ENCODE measurements at places on chromosomes 12 and 14.

- DNase-seq: no peak
Observed at GRCh38 chr12:30996752-30997151, 70.2 kb downstream of the TSPAN11 start.

DNA sequence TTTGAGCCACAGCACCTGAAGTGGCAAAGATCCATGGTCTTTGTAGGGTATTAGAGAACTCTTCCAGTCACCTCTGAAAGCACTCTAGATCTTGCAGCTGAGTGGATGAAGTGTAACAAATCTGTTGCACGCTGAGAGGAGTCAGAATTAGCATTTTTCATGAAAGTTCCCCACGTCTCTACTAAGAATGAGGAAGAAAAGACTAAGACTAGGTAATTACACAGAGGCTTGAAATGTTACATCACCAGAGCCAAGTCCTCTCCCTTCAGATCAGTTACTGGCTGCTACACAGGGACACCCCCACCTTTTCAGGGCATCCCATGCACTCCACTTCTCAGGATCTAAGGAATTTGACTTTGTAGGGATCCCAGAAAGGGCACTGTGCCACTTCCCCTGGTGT lies 98.6 kb upstream of the FKBP4 start:
- no peak for DNase-seq

GRCh38 chr12:9039397-9039977 lies 50.1 kb downstream of the KLRG1 start:
- DNase-seq: peak; percentile 7

DNA sequence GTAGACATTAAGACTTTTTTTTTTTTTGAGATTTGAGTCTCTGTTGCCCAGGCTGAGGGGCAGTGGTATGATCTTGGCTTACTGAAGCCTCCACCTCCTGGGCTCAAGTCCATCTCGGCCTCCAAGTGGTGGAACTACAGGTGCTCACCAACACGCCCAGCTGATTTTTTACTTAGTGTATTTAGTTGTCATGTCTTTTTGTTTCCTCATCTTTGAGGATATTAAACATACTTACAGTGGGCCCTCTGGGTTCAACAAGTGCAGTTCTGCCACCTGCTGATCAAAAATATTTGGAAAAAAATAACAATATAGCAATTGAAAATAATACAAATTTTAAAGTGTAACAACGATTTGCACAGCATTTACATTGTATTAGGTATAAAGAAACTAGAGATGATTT lies 4.4 kb upstream of the B4GALNT1 start:
- no peak for DNase-seq

GRCh38 chr14:51730098-51730497 lies 78.4 kb downstream of the FRMD6 start:
- DNase-seq: no peak

GRCh38 chr12:70638639-70639360 lies 1.6 kb upstream of the PTPRB start:
- DNase-seq: no peak

GRCh38 chr12:32002848-32003493 lies 43.8 kb downstream of the RESF1 start:
- no peak for DNase-seq

GRCh38 chr12:5864301-5864700 lies 80.8 kb downstream of the ANO2 start:
- no peak for DNase-seq

DNA sequence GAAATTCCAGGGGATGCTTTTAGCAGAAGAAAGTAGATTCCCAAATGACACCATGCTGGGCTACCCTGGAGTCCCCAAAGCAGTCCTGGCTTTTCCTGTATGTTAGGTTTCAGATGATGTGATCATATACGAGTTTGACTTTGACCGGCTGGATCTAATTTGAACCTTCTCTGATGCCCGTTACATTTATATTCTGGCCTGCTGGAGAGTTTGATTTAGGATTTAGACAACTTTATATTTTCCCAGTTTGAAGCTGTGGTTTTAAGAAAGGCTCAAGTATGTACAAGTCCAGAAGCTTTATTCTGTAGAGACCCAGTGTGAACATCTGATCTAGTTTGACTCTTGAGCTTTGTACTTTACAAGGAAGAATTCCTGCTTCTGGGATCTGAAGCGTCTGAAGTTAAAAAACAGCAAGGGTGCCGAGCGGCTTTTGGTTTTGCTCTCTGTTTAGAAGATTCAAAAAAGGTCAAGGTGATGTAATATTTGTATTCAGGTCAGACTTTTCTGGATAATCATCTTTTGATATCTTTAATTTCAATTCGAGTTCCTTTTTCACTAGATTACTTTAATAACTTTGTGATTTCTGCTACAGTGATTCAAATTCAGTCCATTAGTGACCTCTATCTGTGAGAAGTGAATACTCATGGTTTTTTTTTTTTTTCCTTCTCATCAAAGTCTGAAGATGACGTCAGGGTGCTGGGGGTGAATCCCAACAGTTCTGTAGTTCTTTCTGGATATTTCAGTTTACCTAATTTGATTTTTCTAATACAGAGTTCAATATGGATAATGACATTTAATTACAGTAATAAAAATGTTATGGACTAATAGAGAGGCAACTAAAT lies 6.3 kb downstream of the FLRT2 start:
- DNase-seq: no peak

GRCh38 chr12:4789776-4790175 lies 69.6 kb downstream of the GALNT8 start:
- no peak for DNase-seq

- DNase-seq: no peak
Observed at GRCh38 chr14:54343272-54344121, 53.3 kb upstream of the CDKN3 start.

DNA sequence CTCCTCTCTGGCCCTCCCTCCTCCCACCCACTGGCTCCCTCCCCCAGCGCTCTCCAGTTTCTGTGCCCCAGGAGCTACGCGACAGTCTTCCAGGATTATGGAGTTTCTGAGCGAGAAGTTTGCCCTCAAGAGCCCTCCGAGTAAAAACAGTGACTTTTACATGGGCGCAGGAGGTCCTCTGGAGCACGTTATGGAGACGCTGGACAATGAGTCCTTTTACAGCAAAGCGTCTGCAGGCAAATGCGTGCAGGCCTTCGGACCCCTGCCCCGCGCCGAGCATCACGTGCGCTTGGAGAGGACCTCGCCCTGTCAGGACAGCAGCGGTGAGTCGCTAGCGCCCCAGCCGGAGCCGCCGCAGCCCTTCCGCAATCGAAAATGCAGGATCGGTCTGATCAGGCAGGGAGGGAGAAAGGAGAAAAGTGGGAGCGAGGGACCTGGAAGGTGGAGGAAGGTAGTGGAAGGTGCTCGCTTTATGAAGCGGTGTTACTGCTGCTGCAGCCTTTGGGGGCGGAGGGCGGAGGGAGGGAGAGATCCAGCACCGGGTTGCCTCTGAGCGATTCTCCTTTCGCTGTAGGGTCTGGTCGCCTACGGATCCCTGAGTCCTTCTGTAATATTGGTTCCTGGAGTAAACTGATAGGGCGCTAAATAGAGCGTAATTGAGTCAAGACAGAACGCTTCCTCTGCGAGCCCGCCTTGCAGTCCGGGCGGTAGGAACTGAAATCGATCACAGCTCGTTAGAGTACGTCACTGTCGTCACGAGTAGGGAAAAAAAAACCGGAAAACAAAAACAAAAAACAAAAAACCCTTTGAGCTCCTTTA lies at the start of gene ALX1:
Gene ALX1, plus strand, starts transcription at position 56 of the 819 bp plus-strand sequence. Its CDS starts 42 bp downstream, at position 98.
- DNase-seq: peak; percentile 53

GRCh38 chr14:66624336-66624937 lies 116.5 kb downstream of the GPHN start:
- peak; percentile 23 for DNase-seq

DNA sequence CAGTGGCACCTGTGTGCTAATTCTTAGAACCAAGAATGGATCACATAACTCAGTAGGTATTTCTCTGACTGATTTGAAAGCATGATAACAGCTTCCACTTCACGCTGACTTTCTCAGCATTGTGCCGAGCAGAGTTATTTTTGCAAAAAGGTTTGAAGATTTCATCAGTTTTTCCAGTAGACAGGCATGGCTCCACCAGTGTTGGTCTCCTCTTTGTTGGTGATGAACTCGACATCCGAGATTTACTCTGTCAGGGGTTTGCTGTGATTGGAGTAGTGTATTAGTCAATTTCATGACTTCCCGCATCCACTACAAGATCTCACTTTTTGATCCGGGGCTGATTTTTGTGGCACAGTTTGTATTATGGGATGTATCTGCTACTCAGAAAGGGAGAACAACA lies 85.3 kb downstream of the PRKCH start:
- DNase-seq: no peak

DNA sequence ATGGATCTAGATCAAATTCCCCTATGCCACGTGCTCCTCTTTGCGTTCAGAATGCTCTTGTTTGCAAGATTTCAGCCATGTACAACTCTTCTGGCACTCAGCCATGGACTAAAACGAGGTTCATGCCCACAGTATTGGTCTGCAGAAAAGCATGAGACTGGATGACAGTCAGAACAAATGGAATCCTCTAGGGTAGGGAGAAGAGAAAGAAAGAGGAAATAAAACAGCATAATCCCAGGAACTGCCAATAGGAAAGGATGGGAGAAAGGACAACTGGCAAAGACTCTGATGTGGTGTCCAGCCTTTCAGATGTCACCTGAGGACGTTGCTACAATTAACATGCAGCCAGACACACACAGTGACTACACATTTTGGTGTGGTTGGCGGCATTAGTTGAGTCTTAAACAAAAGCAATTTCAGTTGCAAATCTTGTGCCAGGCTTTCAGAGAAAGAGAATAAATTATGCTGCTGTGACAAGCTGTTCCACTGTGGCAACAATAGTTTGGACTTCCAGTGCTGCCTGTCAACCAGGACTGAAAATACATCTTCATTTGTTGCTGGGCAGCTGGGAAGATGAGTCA lies 338.0 kb downstream of the RGS6 start:
- DNase-seq: no peak

- DNase-seq: no peak
Observed at GRCh38 chr14:73887694-73888459, 1.2 kb downstream of the ZNF410 start.

DNA sequence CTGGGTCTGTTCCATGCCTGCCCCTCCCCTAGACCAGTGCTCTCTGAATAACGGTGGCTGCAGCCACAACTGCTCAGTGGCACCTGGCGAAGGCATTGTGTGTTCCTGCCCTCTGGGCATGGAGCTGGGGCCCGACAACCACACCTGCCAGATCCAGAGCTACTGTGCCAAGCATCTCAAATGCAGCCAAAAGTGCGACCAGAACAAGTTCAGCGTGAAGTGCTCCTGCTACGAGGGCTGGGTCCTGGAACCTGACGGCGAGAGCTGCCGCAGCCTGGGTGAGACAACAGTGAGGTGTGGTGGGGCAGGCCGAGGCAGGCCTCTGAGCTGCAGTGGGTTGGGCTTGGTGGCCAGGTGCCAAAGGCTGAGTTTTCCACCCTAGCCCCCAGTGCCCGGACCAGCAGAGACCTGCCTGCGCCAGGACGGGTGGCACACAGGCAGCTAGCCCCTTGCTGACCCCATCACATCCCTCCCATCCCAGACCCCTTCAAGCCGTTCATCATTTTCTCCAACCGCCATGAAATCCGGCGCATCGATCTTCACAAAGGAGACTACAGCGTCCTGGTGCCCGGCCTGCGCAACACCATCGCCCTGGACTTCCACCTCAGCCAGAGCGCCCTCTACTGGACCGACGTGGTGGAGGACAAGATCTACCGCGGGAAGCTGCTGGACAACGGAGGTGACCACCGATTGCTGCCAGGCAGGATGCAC lies 28.2 kb upstream of the LRP1-AS start:
- DNase-seq: no peak

DNA sequence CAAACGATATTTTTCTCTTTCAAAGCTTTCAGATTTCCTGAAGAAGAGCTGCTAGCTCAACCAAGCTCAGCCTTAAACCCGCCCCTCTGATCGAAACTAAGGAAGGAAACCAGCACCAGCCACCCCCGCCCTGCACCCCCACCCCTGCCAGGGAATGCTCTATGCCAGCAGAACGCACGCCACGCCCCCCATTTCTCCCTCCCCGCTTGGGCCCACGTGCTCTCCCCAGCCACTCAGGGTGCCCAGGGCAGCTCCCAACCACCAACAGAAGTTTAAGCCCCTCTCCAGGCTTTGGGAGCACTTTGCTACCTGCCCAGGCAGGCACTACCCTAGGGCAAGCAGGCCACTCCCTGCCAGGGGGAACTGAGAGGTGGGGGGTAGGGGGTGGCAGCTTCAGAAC lies 18.8 kb upstream of the KRT78 start:
- no peak for DNase-seq

GRCh38 chr14:59634617-59635016 lies 58.0 kb upstream of the CCDC175 start:
- DNase-seq: no peak

- no peak for DNase-seq
Observed at GRCh38 chr12:2858944-2859421, 2.1 kb upstream of the TEX52 start.

GRCh38 chr12:67634303-67634761 lies 14.2 kb upstream of the DYRK2 start:
- DNase-seq: no peak

- no peak for DNase-seq
Observed at GRCh38 chr14:47678993-47679392, 3.6 kb upstream of the MDGA2 start.

GRCh38 chr12:106601031-106601430 lies 18.2 kb downstream of the RFX4 start:
- no peak for DNase-seq

GRCh38 chr14:24422261-24422660 lies 7.2 kb downstream of the CBLN3 start:
- no peak for DNase-seq

DNA sequence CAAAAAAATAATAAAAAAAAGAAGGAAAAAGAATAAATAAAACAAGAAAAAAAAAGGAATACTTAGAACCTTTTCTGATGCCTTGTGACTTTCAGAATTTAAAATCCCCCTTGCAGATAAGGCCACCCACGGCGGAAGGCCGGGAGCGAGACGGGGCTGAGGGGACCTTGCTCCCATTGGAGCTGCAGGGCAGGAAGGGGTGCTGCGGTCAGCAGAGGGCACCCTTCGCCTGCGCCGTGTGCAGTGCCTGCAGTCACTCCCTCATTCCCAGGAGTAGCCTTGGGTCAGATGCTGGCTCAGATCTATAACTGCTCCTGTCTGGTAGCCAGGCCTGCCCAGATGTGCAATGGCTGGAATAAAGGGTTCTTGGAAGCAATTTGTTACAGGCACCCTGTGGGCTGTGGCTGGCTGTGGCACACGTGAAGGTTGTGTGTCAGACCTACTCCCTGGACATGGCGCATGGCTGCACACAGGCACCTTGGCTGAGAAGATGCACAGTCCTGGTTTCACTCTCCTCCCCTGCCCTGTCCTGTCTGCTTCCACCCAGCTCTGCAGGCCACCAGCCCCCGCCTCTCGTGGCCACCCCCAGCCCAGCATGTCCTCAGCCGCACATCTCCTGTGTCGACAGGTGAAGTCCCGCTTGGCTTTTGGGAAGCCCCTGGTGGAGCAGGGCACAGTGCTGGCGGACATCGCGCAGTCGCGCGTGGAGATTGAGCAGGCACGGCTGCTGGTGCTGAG lies 13.4 kb upstream of the ALDH2 start:
- no peak for DNase-seq

GRCh38 chr14:68724914-68725313 lies 68.0 kb downstream of the ZFP36L1 start:
- DNase-seq: no peak
